Cortex of kidney (tissue), 1 donor: ENCODE measurements at places on chromosomes 7 and 10.

- no peak for DNase-seq
These were observed 127.7 kb downstream of the ATXN7L1 start for GRCh38 chr7:105748701-105749100.

- DNase-seq = no peak
These were observed 32.9 kb upstream of the CAPZA2 start for GRCh38 chr7:116829493-116829892.

DNA sequence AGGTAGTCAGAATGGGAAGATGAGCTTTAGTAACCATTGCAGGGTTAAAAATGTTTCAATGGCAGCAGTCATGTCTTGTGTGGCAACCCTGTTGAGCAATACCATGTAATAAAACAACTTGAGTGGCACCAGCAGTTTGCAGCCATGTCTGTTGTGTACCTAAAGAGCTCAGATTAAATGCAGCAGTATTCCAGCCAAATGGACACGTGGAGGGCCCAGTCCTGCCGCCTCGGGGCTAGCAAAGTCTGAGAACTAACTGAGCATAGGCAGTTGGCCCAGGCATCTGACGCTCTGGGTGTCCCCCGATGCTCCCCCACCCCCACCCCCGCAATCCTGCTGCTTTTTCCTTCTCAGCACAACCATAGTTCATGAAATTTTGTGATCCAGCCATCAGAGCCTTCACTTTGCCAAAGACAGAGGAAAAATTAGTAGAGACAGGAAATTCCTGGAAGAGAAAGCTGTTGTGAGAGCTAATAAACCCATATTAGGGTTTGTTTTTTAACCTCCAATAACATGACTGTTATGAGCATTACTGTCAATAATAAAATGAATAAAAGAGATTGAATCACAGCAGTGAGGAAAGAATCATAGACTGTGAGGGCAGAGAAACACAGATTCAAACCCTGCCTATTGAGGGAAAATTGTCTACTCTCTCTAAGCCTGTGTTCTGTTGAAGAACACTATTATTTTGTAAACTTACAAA, 220.6 kb upstream of the RHOBTB1 start:
- DNase-seq = no peak

DNA sequence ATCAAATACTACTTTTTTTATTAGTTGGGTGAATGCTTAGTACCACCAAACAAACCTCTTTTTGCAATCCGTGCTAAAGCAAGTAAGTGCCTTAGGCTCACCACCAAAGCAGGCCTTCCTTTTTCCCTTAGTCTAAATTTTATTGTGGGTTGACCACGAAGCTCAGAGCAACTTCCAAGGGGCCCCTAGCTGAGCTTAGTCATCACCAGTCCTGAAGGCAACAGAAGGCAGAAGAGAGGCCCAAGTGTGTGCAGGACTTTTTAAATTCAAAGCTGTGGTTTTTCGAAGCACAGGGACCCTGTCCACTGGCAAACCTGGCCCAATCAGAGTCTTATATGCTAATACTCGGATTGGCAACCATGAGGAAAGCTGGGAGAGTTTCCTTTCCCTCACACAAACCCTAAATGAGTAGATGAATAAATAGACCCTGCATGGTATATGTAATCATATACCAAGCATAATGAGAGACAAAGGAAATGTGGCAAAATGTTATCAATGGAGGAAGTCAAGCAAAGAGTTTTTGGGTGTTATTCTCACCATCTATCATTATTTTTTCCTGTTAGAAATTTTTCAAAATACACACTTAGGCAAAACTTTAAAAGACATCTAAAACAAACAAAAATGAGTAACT, 453.2 kb upstream of the GALNT17 start:
- DNase-seq = no peak

- DNase-seq = no peak
These were observed 90.2 kb downstream of the PPP1R9A start for GRCh38 chr7:94997547-94997946.

DNA sequence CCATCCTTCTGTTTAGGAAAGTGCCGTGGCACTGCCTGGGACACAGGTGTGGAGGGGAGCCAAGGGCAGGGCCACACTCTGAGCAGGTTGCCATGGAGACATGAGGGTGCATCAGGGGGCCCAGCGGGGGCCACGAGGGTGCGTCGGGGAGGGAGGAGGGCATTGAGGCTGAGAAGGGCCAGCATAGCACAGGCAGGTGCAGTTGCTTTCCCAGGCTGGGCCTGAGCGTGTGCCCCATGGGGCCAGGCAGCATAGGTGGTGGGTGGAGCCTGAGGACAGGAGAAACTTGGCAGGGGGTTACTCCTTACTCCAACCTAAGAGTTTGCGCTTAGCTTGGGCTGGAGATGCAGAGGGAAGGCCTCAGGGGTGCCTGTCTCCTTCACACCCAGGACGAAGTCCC, 15.2 kb downstream of the YKT6 start:
- no peak for DNase-seq

DNA sequence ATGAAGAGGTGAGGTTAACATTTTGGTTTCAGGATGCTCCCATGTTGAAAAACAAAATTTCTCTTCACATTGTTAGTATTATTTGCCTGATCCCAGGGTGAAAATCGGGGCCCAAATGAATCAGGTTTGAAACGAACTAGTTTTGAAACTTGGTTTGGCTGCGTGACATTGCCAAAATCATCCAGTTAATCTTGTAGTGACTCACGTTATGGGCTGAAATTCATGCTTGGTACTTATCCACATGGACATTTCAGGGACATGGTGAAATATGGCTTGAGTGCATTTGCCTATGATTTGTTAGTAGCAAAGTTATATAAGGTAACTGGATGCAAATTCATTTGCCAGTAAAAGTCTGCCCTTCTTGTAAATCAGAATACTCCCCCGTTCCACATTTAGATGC, 97.3 kb downstream of the CFAP58 start:
- DNase-seq = no peak

GRCh38 chr10:75057680-75058079, 53.8 kb upstream of the SAMD8 start:
- no peak for DNase-seq

DNA sequence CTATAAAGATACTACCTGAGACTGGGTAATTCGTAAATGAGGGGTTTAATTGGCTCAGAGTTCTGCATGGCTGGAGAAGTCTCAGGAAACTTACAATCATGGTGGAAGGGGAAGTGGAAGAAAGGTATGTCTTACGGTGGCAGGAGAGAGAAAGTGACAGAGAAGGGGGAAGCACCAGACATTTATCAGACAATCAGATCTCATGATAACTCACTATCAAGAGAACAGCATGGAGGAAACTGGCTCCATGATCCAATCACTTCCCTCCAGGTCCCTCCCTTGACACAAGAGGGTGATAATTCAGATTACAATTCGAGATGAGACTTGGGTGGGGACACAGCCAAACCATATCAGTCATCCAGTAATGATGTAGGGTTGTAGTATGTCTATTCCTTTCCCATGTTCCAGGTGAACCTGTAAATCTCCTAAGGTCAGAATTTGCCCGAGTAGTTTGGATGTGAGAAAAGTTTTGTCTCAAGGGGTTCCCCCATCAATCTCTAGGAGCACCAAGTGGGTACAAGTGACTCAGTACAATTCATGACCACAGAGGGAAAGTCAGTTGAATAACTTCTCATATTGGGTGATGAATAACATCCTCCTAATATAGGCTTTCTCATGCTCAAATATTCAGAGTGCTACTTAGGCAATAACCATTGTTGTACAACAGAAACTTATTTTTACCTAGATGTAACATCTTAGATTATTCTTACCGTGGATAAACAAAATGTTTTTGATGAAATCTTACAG, 39.7 kb upstream of the MTPN start:
- DNase-seq = no peak

DNA sequence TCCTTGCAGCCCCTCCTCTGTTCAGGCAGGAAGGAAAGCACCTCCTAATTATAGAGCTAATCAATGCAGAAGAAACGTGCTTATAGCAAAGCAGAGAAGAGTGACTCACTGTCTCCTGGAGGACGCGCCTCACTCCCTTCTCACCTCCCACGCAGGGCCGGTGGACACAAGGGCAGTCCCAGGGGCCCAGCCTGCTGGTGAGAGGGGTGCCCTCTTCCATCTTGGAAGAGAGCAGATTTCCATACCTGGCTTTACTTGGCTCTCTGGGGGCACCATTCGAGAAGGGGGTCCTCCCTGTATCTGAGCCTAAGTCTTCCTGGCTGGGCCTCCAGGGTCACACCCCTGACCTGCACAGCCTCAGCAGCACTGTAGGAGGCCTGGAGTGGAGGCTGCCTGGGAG, 55.8 kb downstream of the RASGEF1A start:
- DNase-seq = no peak

DNA sequence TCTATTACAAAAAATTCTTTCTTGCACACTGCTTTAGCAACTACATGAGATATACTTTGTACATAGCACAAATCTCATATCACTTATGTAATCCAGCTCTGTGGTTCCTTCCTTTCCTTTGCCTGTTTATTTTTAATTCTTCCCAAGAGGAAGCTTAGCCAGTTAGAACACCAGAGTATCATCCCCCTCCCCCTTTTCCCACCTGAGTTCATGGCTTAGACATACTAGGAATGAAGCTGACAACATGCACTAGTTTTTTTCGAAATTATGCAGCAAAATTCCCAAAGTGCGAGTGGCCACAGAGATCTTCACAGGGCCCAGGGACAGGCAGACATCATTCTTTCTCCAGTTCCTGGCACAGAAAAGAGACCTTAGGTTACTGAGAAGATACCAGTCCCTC, 17.8 kb downstream of the CAV1 start:
- no peak for DNase-seq

DNA sequence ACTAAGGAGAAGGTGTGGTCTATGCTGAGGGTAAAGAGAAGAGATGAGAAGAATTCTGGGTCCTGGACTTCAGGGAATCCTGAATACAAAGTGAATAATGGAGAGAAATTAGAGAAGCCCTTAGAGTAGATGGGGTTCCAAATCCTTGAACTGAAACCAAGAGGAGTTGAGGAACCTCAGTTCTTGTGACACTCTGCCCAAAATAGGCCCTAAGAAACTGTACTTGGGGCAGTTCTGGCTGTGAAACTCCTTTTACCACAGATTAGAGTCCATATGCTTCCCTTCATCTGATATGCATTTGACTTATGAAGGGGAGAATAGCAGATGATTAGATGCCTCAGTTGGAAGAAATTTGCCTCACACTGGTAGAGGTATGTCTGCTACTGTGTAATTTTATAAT, 19.0 kb downstream of the TES start:
- no peak for DNase-seq

GRCh38 chr7:99478464-99479440, 6.1 kb downstream of the ZNF789 start:
- DNase-seq = no peak

- DNase-seq = no peak
These were observed 266.6 kb downstream of the NXPH1 start for GRCh38 chr7:8699875-8700624.

GRCh38 chr10:124685261-124685660, 58.9 kb downstream of the FAM53B start:
- no peak for DNase-seq

DNA sequence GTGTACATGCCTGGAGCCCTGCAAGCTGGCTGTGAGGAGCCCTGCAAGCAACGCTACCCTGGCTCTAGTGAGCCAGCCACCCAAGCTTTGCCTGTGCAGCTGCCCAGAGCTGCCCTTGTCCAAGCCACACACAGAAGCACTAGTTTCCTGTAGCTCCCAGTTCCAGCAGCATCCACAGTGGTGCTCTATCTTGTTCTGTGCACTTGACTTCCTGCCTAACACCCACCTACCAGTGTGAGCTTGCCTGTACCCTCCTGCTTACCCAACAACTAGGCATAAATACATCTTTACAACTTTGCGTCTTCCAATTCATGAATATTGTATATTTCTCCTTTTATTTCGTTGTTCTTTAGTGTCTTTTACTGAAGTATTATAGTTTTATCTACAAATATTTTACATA, 32.2 kb upstream of the ZNF518A start:
- DNase-seq = no peak

DNA sequence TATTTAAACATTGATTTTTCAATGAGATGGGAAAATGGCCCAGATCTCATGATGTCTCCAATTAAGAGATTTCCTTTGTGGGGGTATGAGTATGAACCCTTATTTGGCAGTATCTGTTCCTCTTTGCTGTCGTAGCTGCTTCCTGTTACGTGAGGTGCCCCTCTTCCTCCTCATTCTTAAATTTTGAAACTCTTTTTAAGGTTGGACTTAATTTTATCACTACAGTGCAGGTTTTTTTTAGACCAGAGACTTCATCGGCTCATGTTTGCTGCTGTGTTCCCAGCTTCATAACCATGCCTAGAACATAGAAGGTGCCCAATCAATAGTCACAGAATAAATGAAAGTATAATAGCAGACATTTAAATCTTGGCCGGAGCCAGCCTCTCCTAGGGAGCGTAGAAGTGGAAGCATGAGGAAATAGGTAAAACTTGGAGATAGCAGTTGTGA, 2.4 kb downstream of the MIOS start:
- DNase-seq = no peak

- DNase-seq = no peak
These were observed 10.4 kb downstream of the PSD start for GRCh38 chr10:102408131-102408727.

DNA sequence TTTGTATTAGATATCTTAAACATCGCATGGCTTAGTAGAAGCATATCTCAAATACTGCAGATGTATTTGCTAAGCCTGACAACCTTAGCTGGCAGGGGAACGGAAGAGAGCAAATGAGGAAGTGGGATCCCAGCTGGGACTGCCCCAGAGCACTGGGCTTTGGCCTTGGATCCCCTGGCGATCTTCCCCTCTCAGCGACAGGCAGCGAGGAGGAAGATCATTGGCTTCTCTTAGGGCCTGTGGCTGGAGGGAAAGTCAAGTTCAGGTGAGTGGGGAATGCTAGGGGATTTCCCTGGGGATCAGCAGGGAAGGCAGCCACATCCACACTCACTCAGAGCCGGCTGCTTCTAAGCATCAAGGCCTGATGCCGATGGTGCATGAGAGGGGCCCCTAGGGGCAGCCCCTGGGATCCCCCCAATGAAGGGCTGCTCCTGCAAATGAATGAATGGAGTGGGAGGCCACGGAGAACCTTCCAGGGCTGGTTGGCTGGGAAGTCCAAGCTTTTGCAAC, 42.0 kb downstream of the LYZL2 start:
- no peak for DNase-seq

- no peak for DNase-seq
These were observed 56.4 kb upstream of the ECHDC3 start for GRCh38 chr10:11685787-11686218.

DNA sequence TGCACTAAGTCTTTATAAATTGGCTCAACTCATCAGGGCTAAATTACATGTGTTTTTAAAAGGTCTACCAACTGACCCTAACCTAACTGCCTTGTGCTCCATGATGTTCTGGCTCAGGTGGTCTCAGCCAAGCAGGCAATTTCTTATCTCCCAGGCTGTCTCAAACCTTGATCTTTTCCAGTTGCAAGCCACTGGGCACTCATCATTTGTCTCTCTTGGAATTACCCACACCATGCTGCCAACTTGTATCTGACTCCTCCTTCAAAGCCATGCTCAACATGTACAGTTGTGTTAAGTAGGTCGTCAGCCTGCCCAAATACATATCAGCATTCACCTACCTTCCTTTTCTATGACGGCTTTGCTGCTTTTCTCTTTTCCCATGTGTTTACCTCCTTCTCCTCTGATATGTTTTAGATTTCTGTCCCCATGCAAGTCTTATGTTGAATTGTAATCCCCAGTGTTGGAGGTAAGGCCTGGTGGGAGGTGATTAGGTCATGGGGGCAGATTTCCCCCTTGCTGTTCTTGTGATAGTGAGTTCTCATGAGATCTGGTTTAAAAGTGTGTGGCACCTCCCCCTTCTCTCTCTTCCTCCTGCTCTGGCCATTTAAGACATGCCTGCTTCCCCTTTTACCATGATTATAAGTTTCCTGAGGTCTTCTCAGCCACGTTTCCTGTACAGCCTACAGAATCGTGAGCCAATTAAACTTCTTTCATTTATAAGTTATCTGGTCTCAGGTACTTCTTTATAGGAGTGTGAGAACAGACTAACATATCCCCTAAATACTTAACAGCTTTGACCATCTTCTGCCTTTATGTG, 130.0 kb downstream of the ELAPOR2 start:
- DNase-seq = no peak
